ENCODE measurements at places on chromosomes 1 and 21.

DNA sequence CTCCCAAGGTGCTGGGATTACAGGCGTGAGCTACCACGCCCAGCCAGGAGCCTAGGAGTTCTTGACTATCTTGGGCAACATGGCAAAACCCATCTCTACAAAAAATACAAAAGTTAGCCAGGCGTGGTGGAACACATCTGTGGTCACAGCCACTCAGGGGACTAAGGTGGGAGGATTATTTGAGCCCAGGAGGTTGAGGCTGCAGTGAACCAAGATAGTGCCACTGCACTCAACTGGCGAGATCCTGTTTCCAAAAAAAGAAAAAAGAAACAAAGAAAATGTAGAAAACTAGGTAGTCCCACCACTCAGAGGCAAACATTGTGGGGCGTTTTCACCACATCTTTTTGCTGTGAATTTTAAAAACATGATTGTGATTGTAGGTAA, 141.3 kb downstream of the ZZZ3 start:
- no peak for DNase-seq

- no peak for DNase-seq
Measured at GRCh38 chr1:109971559-109971958, 13.0 kb upstream of the AHCYL1 start.

DNA sequence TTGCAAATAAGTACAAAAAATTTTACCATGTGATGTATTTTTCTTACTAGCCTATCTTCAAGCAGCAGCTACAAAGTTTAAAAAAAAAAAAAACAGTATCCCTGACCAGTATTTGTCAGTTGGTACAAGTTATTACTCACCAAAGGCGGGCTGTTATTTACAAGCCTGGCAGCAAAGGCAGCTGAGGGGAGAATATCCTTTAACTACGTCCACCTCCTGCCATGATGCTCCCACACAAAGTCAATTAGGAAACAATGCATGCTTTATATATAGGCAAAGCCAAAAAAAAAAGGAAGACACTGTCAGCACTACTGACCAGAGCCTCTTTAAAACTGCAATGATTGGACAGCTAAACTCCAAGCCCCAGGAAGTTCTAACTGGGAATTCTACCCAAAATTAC, 13.7 kb downstream of the PSMA5 start:
- no peak for DNase-seq

- DNase-seq: no peak
Measured at GRCh38 chr1:180670681-180671080, 38.9 kb downstream of the XPR1 start.

DNA sequence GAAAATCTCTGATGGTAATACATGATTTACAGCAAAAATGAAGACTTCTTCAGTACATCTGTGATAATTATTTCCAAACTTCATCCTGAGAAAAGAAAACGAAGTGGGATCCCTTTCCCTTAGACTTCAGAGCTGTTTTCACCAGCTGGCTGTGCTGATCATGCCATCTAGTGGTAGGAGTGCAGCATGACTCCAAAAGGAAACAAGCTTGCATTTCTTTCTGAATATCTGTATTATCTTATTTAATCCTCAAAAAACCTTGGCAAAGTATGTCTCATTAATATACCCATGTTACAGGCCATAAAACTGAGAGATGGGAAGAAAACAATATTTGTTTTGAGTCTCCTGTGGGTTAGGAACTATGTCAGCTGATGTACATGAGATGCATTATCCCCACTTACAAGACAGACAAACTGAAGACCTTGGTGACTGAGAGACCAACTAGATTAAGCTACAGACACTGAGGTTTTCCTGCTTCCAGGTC, 9.8 kb upstream of the GJA8 start:
- peak; percentile 16 for DNase-seq

- DNase-seq: no peak
Measured at GRCh38 chr1:10106756-10107475, 74.2 kb downstream of the UBE4B start.

DNA sequence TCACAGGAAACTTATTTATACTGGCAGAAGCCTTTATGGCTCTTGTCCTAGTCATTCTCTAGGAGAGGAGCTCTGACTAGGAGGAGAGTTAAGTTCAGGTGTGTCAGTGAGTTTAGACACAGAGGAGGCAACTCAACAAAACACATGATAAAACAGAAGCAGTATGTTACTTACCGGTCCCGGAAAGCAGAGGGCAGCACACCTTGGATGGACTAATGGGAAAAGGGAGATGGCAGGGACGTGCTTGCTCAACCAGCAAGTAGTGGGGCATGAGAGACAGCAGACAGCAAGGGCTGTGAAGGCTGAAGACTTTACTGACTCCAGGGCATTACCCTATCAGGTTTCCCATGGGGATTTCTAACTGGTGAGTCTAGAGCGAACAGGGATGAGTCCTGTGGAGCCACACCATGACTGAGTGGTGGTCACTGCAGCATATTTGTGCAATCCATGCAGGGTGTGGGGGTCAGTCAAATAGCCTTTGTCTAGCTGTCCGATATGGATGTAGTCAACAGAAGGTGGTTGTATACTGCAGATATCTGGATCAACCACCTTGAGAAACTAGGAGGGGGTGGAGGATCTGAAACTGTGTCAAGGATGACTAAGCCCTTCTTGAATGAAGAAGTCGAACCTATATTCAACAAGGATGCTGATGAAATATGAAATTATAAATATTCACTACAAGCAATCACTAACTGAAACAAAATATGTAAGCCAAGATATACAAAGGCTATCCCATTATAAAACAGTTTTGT, 596.3 kb upstream of the CHRM3 start:
- DNase-seq: no peak

DNA sequence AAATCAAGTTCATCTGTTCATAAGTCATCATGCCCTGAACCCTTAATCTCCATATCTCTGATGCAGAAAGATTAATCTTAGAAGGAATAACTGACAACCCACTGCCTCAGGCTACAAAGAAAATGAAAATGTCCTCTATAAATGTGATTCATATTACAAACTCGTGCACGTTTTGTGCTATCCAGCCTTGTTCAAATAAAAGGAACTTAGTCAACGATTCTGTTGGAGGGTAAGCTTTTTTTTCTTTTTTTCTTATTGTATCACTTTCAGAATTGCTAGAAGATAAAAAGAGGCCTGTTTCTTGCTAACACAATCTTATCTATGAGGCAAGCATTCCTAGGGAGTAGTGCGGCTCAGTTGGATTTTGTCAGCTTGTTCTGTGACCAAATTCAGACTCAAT, 228.4 kb downstream of the TM2D1 start:
- DNase-seq: no peak

DNA sequence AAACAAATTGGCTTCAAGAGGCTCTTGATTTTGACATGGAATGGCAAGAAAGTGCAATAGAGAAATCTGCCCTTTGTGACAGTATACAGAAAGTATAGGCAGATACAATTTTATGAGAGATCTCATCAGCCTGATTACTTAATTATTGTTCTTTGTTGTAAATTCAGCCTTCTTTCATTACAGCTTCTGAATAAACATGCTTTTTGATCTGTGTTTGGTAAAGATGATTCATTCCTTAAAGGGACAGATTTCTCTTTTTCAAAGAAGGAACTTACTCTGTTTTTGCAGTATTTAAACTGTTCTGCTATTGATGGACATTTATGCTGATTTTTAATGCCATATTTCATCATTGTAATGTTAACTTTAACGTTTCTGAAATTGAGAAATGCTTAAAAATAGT, 13.7 kb upstream of the MPC2 start:
- no peak for DNase-seq

GRCh38 chr1:152981146-152981871, 2.6 kb upstream of the SPRR1A start:
- DNase-seq: no peak

All from epithelial cell of proximal tubule (primary cell).